ENCODE measurements at places on chromosomes 12 and 14.

GRCh38 chr12:68001486-68002466 lies 12.5 kb downstream of the IFNG-AS1 start:
- peak; percentile 39 for DNase-seq

DNA sequence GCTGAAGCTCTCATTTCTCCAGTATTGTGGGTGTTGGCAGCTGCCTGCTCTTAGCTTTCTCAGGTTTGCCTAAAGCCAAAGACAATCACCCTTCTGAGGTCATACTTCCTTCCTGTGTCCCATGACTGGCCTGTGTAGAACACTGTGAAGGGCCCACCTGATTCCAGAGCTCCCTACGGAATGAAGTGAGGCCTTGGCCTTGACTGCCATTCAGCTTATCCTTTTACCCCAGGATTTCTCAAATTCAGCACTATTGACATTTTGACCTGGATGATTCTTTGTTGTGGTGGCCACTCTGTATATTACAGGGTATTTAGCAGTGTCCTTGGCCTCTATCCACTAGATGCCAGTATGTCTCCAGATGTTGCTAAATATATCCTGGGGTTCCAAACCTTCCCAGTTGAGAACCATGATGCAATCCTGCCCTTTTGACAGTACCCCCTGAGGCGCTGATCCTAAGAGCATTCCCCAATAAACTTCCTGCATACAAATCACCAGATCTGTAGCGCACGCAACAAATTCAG lies 112.3 kb upstream of the KRR1 start:
- DNase-seq = peak; percentile 38

GRCh38 chr12:5902736-5903135 lies 42.3 kb downstream of the ANO2 start:
- no peak for DNase-seq

- peak; percentile 30 for DNase-seq
Observed at GRCh38 chr12:50055831-50056638, 1.4 kb upstream of the ASIC1 start.

GRCh38 chr14:104431351-104431928 lies 148.1 kb upstream of the C14orf180 start:
- no peak for DNase-seq

GRCh38 chr12:25894759-25895158 lies 63.7 kb upstream of the RASSF8 start:
- DNase-seq = no peak

DNA sequence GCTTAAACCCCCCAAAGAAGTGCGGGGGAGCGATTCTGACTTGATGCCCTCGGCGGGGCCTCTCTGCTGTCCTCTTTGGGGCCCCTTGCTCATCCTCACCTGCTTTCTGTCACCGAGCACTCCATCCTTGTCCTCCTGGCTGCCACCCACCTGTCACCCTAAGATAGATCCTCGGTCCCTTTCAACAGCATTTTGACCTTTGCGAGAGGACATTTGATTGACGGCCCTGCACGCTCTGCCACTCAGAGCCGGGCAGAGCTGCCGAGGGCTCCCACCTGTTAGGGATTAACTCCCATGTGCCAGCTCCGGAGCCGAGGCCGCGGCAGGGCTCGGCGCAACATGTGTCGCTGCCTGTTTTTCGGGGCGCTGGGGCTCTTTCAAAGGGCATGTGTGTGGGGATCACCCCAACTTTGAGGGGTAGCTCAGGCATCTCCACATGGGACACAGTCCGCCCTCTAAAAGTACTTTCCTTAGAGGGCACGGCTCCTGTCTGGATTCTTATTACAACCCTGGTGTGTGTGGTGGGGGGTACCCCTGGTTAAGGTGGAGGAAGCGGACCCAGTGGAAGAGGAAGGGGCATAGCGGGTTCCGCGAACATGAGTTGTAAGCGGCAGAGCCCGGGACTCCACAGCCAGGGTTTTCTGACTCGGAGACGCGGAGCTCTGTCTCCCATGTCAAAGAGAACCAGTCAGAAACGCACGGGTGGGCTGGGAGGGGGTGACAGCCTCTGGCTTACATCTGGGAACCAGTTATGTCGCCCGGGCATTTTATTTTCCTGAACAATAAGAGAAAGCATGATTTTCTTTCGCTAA lies 811 bp upstream of the MEG3 start:
- DNase-seq = no peak

- DNase-seq = no peak
Observed at GRCh38 chr14:81070511-81070910, 115.1 kb downstream of the TSHR start.
